ENCODE measurements at places on chromosomes 3 and 15.

GRCh38 chr3:105523501-105523900 is 156.8 kb downstream of the ALCAM start:
- no peak for DNase-seq

DNA sequence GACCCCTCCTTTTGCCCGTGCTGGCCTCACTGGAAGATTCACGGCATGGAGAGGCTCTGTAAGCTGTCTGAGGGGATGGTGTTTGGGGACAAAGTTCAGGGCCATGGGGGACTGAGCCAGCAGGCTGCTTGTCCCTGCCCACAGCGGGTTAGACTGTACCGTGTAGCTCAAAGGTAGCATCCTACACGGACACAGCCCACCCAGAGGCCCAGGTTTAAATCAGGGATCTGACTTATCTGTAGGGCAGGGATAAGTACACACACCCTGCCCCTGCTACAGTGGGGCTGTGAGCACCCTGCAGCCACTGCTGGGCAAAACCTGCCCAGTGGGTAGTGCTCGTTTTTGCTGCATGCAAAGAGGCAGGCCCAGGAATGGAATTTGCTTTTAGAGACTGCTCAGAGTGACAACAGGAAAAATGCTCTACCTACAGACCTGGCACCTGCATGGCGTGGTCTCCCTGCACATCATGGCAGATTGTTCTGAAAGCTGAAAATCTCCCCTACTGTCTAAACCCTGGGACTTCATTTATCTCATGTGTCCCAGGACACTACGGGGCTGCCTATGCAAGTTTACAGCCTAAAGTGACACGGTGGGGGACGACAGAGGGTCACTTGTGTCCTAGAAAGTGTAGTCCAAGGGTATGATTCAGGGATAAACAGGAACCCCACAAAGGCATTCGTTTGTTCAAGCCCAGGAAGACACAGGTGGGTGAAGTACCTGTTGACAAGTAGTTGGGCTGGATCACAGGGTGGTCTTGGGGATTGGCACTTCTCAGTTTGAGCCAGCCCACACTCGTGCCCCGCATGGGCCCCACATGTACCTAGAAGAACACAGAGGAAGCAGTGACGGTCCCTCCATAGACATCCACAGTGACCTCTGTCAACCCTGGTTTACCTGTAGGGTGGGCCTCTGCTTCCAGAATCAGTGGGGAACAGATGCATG is 27.7 kb downstream of the CHDH start:
- DNase-seq: no peak

DNA sequence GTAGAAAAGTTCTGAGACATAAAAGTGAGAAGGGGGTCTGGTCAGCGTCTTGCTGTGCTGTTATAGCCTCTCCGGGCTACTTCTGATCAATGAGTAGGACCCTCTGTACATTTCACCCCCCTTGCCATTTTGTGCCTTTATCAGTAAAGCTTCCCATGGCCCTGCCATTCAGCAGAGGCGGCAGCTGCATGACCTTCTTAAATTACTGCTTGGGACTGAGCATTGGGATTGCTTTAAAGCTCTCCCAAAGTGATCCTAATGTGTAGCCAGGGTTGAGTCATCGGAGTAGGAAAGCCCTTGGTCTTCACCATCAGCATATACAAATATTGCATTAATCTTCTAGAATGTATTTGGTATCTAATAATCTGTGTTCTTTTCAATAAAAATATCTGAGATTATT is 70.2 kb downstream of the FMN1 start:
- no peak for DNase-seq

DNA sequence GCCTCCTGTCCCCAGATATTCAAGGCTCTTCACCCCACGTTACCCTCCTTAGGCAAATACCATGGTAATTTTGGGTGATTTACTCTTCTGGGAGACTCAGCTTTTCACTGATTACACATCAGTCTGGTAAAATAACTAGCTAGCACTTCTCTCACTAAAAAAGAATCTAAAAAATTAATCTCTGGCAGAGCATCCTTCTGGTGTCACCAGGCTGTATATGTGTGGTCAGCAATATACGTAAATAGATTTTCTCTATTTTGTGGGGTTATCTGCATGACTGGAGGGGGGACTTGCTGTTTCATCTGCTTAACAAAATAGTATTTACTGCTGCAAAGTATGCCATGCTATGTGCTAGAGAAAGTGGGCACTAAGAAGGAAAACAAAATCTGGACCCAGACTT is 45.1 kb downstream of the LRRC28 start:
- DNase-seq: no peak

DNA sequence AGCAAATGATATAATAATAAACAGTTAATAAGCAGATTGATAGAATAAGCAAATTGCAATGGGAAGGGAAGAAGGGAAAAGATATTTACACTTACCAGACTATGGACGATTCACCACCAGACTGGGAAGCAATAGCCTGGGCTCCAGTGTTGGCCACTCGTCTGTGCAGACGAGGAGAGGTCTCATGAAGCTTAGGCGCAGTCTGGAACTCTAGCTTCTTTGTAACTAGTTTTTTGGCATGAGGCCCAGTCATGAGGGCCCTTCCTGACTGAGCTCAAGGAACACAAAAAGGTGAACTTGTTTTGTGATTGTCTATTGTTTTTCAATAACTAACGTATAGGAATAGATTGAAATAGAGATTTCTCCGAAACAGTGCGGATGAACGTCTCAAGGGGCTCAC is 63.3 kb upstream of the GATM start:
- DNase-seq: no peak

DNA sequence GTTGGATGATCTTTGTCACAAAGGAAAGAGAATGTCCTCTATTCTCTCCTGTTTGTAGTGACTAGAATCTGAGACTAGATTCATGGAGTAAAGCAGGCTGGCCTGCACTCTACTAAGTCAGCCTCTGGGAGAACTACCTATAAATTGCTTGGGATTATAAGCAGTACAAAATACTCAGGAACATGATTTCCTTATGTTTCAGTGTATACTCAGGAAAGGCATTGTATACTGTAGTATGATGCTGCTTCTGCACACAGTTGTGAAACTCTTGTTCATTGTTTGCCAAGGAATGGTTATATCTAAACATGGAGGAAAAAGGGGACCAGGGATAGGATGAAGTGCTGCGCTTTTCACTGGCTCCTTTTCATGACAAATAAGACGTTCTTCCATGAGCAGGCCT is 49.2 kb downstream of the OXSR1 start:
- no peak for DNase-seq

DNA sequence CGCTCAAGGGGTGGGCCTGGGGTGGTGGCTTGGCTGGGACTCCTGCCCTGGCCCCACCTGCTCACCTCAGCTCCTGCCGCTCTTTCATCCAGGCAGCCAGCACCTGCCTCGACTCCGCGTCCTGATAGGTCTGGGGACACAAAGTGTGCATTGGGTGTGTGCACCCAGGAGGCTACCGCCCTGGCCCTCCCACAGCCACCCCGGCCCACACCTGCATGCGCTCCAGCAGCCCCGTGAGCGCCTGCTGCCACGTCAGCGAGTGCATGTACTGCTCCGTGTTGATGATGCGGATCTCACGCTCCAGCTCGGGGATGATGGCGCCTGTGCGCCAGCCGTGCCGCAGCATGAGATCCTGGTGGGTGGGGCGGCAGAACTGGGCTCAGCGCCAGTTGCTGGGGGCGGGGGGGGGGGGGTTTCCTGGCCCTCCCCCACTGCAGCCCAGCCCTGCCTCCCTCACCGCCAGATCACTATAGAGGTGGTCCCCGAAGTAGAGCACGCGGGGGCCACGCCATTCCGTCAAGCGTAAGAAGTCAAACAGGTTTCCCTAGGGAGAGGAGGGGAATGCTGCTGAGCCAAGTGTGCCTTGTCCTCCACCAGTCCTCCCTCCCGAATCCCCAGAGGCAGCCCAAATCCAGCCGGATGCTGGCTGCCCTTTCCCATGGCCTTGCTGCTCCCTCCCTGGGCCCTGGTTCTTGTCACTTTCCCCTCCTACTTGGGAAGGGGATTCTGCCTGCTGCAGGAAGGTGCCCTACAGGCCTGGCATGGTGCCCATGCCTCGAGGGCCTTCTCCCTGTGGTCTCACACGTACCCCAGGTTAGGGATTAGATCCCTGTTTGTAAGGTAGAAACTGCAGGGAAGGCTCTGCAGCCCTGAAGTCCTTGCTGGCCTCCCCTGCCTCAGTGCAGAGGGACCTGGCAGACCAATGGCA is 8.6 kb downstream of the NT5DC2 start:
- no peak for DNase-seq

DNA sequence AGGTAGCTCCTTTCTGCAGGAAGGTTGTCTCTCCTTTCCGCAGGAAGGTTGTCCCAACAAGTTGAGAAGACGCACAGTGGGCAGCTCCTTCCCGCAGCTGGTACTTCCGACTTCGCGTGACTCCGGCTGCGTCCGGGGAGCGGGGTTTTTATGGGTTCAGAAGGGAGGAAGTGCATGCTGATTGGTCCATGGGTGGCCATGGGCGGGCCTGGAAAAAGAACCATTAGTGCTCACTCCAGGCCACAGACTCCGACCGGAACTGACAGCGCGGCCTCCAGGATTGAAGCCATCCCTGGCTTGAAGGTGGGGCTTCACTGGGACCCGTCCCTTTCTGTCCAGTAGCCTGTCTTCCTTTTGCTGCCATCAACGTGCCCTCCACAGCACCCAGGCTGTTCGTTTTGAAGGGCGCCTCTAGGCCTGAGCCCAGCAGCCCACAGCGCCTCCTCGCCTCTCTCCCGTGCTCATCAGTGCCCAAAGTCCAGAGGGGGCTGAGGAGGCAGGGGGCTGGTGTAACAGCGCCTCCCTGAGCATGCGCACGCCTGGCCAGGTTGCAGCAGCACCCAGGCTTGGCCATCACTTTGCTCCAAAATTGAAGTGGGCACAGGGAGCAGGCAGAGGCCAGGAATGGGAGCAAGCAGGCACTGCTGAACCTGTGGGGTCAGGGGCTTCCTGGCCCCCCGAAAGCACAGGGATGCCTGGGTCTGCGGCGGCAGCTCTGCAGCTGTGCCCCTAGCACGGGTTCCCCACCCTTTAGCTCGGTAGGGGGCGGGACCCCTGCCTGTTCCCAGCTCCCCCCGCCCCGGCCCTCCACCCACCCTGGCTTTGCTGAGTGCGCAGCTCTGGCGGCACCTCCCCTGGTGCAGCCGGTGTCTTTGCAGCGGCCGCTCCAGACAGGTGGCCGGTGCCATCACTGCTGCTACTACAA is 330.6 kb upstream of the MCTP2 start:
- no peak for DNase-seq

- DNase-seq: no peak
Observed at GRCh38 chr3:104521606-104522336, 844.9 kb upstream of the ALCAM start.

GRCh38 chr3:70531063-70531657 is 218.7 kb upstream of the MDFIC2 start:
- DNase-seq: no peak

DNA sequence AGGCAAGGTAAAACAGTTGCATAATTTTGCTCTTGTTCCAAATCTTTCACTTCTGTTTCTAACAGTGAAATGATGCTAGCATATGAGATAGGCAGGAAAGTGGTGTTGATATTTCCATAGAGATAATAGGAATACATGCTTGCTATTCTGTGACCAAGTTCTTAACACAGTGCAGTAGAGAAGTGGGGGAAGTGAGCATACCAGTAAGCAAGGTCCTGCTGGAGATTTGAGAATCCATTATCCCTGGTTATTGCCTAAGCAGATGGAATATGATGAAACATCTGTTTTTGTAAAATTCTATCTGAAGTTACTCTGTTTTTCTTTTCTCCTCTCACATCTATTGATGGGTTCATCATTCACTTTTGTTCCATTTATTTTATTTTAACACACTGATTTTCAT is 28.7 kb downstream of the USP8 start:
- no peak for DNase-seq

DNA sequence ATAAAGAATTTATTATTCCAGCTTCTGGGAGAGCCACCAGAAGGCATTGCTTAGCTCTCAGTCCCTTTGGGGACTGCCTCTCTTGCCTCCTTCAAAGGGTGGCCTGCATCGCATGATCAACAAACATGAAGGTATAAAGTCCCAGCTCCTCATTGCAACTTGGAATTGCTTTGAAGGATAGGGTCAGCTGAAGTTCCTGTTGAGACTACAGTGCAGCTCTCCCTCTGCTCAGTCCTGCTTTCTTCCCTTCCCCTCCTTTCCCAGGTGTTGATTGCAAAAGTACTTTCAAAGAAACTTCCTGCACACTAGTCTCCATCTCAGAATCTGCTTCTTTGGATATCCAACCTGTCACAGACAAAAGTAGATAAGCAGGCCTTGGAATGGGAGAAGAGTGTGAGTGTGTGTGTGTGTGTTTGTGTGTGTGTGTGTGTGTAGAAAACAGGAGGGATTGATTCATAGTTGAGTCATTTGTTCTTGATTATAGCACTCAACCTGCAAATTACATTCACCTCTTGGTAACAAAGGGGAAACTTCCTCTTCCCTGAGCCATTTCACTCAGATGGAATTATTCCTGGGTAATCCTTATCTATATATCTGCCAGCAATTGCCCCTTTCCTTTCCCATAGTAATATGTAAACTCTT is 13.7 kb downstream of the CCR8 start:
- DNase-seq: no peak

- no peak for DNase-seq
Observed at GRCh38 chr3:70111411-70111810, 111.9 kb downstream of the SAMMSON start.

GRCh38 chr3:84175449-84175848 is 783.3 kb upstream of the CADM2 start:
- no peak for DNase-seq

GRCh38 chr3:119582178-119582577 is 2.9 kb downstream of the ADPRH start:
- no peak for DNase-seq

- no peak for DNase-seq
Observed at GRCh38 chr3:21618695-21619094, 132.3 kb downstream of the ZNF385D start.

- DNase-seq: no peak
Observed at GRCh38 chr3:165712382-165712781, 124.8 kb downstream of the BCHE start.

DNA sequence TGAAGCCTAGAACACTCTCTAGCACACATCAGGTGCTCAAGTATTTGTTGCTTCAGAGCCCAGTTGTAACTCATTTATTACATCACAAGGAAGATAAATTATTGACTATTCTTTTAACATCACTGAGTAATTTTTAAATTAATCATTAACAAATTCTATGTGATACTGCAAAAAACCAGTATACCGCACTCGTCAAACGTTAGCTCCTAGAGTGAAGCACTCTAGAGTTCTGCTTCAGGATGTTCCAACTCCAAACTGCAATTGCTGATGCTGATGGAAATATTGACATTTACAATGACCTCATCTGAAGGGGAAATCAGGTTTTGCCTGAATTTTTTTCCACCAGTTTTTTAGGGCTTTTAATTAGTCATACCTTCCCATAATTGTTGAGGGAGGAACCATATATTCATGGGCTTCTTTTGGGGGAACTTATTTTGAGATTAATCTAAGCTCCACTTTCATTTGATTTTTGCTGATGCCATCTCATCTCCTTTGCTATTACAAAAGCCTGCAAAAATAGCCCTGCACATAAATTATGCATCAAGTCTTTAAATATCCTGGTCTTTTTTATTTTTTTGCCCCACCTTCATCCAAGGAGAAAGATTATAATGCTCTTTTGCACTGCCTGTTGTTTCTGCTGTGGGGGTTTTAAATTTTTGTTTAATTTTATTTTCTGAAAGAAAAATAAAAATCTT is 123.0 kb upstream of the STAC start:
- DNase-seq: no peak

- DNase-seq: peak; percentile 15
Observed at GRCh38 chr3:15536856-15537255, 15.3 kb upstream of the COLQ start.

Measured in CD4-positive, alpha-beta T cell treated with Interleukin-6 at 100 ng/mL for 8 hours (primary cell).